ENCODE measurements at places on chromosomes 2 and 18. TPM values are rescaled to one million over a fixed set of nuclear protein-coding genes. Genes with fewer than 3 reads are reported as not detected.
A peak's percentile ranks its signal among the peaks of the same experiment; 100 is the strongest.

- no peak for DNase-seq
These were observed 53.9 kb downstream of the MBP start for GRCh38 chr18:77078690-77079070.

GRCh38 chr2:180240774-180241173 is 233.7 kb upstream of the CWC22 start:
- no peak for DNase-seq

GRCh38 chr2:47862949-47863348 is 43.3 kb downstream of the FBXO11 start:
- DNase-seq, result no peak

DNA sequence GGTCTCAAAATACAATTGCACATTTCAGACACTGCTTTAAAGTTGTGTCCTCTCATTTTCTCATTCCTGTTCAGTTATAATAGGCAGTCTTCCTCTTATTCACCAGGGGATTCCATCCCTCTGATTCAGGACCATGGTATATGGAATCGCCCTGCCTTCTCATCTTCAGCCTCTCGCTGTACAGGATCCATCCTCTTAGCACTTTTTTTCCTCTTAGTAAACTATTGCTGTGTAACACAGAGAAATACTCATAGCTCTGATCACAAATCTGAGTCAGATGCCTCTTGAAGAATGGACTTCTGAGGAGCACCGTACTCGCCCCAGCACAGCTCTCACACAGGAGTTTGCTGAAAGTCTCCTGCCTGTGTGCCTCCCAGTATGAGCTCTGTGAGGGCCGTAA is 11.3 kb downstream of the RMP24 start:
- DNase-seq, result no peak

DNA sequence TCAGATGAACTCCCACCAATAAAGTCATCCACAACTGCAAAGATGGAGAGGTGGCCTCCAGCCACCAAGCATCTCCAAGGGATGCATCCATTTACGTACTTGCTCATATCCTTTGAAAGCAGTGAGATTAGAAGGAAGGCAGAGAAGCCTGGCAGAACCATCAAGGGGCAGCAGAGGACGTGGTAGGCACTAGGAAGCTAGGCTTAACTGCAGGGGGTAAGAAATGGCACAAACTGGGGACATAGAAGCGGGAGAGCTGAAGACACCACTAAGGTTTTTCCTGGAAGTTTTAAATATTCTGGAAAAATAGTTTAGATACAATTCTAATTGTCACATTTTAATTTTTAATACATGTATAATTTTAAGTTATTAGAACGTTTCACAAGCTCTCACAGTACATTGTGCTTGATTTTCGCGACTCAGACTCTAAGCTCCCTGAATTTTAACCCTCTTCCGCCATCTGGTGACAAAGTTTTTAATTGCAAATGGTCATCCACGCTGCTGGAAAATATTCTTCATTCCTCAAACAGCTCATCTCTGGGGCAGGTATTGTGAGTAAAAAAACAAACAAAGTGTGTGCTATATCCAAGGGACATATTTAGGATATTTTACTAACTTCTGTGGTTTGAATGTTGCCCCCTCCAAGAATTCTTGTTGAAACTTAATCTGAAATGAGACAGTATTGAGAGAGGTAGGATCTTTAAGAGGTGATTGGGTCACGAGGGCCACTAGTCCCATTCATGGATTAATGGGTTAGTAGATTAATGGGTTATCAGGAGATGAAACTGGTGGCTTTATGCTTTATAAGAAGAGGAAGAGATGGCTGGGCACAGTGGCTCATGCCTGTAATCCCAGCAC is 1.6 kb upstream of the PSTPIP2 start:
- peak; percentile 74 for DNase-seq

DNA sequence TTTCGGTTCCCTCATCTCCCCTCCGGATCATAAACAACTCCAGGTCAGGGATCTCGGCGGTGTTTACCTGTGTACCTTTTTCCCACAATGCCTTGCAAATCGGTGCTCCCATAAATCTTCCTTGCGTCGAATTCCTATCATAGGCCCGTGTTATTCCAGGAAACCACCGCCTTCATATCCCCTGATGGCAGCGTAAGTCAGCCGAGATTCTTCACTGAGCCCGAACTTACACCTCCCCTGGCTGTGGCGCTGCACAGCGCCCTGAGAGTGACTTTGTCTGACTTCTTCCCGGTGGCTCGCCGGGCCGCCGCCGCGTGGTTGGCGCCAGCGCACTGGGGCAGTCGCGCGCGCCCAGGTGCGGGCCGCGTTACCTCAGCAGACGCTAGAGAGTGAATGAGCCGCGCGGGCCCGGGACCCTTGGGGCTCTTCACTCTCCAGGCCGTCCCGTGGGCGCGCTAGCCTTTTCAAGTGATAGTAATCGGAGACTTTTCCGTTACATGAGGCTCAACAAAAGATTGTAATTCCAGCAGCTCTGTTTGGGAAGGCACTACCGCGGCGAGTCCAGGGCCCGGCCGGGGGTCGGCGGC is 101.6 kb downstream of the SPTBN1 start:
- DNase-seq, result no peak

DNA sequence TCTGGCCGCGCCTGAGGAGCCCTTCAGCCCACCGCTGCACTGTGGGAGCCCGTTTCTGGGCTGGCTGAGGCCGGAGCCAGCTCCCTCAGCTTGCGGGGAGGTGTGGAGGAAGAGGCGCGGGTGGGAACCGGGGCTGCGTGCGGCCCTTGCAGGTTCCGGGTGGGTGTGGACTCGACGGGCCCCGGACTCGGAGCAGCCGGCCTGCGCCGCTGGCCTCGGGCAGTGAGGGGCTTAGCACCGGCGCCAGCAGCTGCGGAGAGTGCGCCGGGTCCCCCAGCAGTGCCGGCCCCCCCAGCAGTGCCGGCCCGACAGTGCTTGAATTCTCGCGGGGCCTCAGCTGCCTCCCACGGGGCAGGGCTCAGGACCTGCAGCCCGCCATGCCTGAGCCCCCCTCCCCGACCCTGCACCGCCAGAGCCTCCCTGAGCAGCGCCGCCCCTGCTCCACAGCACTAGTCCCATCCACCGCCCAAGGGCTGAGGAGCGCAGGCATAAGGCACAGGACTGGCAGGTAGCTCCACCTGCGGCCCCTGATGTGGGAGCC is 534.2 kb downstream of the ZNF804A start:
- no peak for DNase-seq

DNA sequence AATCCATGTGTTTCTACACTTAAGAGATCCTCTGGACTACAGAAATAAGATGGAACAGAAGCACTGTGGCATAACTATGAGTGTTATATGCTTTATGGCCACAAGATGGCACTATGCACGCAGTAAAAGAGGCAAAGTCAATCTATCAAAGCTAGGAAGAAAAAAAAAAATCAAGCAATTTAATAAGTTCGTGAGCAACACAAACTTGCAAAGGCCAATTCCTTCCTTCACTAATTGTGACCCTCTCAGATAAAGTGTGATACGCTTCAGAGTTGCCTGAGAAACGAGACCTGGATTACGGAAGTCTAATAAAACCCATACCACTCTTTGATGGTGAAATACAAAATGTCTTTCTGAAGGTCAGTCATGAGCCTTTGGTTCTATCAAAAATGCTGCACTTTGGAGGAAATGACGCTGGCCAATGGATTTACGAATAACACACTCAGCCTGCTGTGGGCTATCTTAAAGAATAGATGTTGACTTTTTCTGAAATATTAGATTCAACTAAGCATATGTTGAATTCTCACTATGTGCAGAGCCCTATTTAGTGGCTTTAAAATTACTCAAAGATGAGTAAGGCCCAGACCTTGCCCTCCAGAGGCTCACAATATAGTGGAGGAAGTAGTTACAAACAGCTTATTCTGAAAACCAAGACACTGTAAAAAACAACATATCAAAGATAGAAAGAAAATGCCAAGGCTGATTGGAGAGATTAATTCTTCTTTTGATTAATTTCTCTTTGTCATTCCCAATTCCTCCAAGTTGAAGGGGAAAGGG is 35.5 kb upstream of the TTR start:
- DNase-seq, result peak; percentile 69

DNA sequence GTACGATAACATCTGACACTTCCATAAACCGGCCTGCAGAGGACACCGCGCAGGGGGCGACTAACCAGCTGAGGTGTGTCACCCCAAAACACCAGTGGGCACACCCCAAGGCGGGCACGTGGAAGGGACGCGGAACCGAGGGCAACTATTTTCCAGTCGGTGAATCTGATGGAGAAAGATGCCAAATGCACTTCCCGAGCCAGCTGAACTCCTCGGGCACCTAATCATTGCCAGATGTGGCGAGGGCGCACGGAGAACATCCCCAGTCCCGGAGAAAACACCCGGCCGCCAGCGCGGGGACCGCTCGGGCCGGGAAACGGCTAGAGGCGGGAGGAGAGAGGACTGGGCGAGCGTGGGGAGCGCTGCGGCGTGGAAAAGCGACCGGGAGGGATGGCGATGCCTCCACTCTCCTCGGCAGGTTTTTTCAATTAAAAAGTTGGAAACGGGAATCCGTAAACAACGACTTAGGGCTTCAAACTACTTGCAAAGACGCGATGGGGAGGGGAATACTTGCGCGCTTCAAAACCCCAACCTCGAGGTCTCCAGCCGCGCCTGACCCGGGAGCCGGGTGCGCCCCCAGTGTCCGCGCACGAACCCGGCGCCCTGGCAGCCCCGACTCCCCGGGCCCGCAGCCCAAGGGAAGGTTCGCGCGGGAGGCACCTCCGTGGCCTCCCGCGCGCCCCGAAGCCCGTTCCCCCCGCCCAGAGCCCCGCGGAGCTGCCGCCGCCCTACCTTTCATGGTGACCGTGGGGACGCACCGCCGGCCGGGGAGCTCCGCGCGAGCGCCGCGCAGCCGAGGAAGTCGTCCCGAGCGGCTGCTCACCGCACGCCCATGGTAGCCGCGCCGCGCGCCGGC is 497 bp downstream of the COLEC12 start:
- no peak for DNase-seq

DNA sequence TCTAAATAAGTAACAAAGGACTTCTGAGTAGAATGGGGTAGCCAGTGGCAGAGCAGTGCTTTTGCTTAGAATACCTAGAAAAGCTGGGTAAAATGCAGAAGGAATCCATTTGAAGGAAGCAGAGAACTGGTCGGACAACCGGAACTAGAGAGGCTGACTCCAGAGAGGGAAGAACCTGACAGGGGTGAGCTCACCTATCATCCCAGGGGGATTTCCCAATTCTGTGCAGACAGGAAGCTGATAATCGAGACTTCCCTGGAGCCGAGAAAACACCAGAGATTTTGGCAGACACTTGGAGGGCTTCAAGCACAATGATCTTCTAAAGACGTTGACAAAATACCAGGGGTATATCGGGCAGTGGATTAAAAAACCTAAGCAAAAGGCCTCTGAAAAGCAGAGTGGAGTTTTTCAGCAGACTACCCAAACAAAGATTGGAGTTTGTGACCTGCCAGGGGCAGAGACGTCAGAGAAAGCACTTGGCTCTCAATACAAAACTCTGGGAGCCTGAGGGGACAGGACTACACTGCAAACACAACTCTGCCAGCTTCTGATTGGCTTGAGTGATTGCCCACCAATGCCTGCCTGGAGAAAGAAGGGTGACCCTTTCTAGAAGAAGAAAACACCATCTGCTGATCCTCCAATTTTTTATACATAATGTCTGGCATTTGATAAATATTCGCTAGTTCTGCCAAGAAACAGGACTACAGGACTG is 67.5 kb upstream of the TTN start:
- DNase-seq, result no peak

GRCh38 chr2:57899898-57900297 is 146.7 kb upstream of the VRK2 start:
- DNase-seq, result no peak

DNA sequence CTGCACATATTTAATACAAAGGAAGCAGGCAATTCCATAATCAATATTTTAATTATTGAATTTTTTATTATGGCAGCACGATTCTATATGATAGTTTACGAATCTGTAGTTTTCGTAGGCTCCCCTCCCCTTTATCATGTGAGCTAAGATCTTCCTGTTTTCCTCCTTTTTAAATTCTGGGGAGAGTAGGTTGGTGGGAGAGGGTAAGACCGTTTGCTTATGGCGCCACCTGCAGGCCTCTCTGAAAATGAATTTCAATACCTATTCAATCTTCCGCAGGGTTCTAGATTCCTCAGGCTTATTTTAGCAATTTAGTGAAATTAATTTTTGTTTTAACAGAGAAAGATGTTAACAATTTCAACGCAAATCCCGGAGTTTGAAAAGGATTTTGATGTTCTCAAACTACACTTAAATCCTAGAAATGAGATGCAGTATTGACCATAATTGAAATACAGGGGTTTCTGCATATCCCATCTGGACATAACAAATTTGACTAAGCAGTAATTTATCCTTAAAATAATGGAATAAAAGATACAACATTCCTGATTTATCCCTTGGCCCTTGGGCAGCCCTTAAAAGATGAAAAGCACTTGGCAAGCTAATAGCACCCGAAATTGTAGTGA is 12.8 kb upstream of the GBX2 start:
- no peak for DNase-seq

- DNase-seq, result no peak
These were observed 37.1 kb downstream of the CD28 start for GRCh38 chr2:203743441-203743981.

GRCh38 chr18:8526332-8526731 is 82.9 kb upstream of the RAB12 start:
- no peak for DNase-seq

- DNase-seq, result no peak
These were observed 91.5 kb upstream of the SIX3 start for GRCh38 chr2:44850016-44850415.

DNA sequence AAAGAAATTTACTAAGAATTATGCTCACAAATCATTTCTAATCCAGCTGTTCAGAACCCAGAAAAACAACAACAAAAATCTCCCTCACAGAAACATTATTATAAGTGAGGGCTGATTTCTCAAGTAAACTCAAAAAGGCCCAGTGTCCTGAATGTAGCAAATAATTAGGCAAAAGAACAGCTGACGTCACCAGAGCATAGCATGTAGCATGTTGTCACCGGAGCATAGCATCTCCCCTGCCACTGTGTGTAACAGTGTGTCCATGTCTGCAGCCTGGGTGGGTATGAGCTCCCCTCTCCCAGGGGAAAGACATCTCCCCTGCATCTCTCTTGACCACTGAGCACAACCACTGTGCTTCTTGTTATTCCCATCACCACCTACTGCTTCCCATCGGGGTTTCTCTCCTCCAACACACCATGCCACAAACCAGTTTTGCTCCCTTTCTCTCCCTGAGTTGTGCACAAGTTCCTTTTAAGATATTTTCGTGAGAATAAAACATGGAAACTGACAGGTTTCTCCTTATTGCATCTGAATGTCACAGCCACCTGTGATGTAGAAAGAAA is 126.7 kb downstream of the CABYR start:
- no peak for DNase-seq

GRCh38 chr2:165203689-165204559 is at the start of gene SCN3A:
TSS of gene SCN3A (minus strand) at chr2:165204050. CDS start at chr2:165176394, 27,656 bp downstream.
- peak; percentile 42 for DNase-seq

DNA sequence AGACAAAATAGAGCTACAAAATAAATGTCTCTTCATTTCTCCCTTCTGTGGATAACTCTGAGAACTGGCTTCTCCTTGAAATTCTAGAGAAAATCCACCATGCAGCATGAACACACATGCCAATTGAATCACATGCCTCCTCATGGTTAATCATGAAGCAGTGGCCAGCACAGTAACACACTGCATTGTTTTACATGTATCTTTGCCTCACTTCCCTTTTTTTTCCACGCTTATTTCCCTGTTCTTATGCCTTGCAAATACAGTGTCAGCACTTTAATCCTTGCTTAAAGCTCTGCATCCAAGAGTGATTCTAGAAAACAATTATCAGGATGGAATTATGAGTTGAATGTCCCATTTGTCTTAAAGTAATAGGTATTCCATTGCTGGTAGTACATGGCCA is 50.3 kb upstream of the ZBTB7C start:
- no peak for DNase-seq

The SEC11C gene
- 71.2 TPM for polyA plus RNA-seq

The CLIP4 gene
- polyA plus RNA-seq, result 24.5 TPM

The LONRF2 gene
- polyA plus RNA-seq, result 4.7 TPM

The TMEM163 gene
- 1.6 TPM for polyA plus RNA-seq

The RALB gene
- 73.5 TPM for polyA plus RNA-seq

Measured in left kidney (tissue), 8 donors.